Globus pallidus (tissue), 1 donor: ENCODE measurements at places on chromosomes 12 and 14.

DNA sequence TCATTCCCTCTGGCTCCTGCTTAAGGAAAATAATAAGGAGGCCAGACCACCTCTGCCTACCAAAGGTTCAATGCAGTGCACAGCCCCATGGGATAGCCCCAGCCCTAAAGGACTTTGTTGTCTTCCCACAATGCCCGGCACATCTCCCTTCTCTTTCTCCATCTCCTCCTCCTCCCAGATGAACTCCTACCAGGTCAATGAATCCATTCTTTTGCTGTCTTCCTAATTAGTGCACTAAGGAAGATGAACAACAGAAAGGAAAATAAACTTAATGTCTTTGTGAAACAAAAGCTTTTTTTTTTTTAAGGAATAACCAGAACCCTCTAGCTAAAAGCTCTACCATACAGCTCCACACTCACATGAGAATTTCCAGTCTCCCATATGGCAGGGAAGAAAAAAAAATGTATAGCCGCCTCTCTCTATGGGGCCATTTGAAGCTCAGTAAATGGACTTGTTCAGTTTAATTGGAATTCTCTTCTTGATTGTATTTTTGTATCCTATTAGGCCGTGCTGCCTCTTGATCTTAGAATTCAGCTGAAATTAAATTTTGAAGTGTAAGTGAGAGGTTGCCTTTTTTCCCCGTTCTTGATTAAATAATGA is 41.8 kb upstream of the HSPB8 start:
- DNase-seq: no peak

DNA sequence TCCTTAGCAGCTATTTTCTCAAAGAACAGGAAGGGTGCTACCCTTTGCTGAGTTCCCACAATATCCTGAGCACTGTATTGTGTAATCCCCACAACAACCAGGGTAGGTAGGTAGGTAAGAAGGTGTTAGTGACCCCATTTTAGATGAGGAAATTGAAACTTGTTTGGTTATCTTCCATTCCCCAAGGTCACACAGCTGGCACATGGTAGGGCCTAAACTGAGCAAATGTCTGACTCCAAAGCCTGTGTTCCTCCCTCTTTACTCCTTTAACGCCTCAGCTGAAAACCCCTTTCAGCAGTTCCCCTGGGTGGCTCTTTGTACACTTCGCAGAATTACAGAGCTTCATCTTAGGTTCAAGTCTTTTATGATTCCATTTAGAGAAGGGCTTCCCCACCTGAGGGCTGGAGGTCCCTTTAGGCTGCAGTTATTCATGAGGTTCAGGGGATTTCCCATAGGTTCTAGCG is 26.5 kb upstream of the RIC8B start:
- DNase-seq: no peak

DNA sequence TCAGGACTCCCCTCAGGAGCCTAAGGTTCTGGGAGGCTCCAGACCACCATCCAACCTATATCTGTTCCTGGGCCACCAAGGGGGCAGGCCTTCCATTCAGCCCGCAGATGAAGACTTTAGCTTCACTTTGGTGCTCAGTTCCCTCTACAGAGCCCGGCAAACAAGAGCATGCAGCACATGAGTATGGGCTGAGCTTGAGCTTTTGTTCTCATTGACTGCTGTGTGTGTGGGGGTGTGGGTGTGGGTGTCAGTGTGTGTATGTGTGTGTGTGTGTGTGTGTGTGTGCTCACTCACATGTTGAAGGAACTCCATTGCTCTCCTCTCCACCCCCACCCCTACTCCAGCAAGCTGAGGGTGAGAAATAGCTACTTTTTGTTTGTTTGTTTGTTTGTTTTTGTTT is 219.1 kb downstream of the ZFP36L1 start:
- DNase-seq: no peak

DNA sequence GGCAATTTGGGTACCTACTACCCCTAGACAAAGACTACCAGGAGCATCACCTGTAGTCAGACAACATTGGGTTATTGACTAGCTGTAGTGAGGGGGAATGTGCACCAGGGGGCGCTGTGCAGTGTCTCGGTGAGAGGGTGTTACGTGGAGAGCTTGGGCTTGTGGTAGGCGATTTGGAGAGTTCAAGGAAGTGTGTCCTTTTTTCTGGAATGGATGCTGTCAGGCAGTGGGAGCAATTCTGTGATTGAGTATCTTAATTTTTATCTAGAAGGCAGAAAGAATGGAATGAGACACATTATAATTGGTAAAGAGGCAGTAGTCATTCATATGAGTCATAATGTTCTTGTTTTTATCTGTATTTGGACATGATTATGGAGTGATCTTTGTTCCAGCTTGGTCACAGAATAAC is 187.7 kb downstream of the GALC start:
- DNase-seq: peak; percentile 9

DNA sequence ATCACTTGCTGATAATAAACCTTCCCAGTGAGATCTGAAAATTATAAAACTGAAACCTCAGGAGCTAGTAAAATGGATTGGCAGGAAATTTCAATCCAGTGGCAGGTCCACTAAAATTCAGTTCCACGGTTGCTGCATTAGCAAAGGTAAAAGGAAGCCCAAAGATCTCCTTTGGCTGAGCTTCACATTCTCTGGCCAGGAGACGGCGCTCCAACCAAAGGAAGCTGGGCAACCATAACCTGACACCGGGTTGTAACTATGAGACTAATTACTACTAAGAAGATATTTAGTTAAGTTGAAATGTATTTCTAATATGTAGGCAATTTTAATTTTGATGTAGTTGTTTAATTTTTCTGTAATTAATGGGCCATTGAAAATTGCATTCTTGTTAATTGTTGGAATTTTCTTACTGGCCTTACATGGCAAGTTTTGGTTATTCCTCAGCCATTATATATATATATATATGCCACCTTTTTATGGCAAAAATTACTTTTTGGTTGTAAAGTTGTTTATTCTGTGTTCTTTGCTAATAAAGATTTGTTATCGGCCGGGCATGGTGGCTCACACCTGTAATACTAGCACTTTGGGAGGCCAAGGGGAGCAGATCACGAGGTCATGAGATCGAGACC is 17.0 kb downstream of the OR8S1 start:
- no peak for DNase-seq

GRCh38 chr12:105492591-105493545 is 162.4 kb downstream of the C12orf75 start:
- DNase-seq: no peak

GRCh38 chr14:68966872-68967301 is 12.2 kb downstream of the ACTN1 start:
- DNase-seq: no peak
